Daoy (cell line): ENCODE measurements at places on chromosomes 3 and 15. TPM values are rescaled to one million over a fixed set of nuclear protein-coding genes. Genes with fewer than 3 reads are reported as not detected.

- DNase-seq, result no peak
These were observed 125.4 kb upstream of the BFSP2 start for GRCh38 chr3:133274477-133274876.

DNA sequence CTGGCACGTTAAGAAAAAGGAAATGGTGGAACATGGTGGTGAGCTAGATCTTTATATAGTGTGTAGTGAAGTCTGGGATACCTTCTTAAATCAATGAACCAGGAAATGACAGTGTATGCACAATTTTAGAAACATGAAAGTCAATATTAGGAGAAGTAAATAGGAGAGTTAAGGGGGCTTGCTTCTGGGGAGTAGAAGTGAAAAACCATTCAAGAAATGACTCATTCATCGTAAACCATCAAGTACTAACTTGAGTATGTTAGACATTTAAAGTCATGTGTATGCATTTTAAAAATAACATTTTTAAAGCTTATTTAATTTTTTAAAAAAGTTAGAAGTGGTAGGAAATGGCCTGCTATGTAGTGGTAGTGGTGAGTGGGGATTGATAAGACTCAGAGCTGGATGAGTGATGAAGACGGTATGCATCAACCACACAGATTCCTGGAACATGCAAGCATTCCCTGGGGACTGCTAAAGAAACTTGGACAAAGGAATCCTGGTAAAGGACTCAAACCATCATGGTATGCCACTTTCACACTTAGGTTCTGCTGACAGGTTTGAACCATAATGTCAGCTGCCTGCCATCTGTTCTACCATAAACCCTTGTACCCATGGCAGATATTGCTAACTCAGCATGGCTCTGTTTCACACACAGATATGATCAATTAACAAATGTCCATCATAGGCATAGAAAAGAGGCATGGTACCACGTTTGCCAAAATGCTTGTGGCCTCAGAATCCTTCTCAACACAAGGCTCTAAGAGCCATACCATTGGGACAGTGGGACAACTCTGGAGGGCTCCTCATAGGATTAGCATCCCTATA lies 28.9 kb upstream of the MITF start:
- peak; percentile 65 for DNase-seq

- DNase-seq, result no peak
These were observed 542.7 kb upstream of the MDFIC2 start for GRCh38 chr3:70855149-70855548.

DNA sequence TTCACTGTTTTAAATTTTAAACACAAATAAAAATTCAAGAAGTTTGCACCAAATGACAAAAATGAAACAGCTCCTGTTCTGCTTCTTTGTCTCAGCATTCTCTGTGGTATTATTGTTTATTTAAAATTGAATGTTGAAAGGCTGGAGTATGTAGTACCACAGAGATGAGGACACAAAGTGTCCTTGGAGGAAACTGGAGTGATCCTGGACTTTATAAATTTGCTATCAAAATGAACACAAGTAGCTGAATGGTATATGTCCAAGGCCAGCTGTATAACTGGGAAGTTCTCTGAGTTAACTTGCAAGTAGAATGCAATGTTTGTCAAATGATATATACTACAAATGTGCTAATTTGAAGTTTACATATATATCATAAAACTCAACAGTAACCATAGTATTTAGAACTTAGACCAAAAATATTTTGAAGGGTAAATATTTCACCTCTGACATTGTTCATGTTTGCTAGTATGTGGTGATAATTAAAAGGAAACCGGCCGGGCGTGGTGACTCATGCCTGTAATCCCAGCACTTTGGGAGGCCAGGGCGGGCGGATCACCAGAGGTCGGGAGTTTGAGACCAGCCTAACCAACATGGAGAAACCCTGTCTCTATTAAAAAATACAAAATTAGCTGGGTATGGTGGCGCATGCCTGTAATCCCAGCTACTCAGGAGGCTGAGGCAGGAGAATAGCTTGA lies 12.3 kb downstream of the BTLA start:
- DNase-seq, result peak; percentile 27

GRCh38 chr3:123789760-123790159 lies 94.4 kb downstream of the MYLK start:
- peak; percentile 57 for DNase-seq

INKA1 gene
- total RNA-seq, result not detected in 2 replicates

MASP1 gene
- not detected in 2 replicates for total RNA-seq
